NCI-H187 (cell line): ENCODE measurements at places on chromosomes 7 and 10.

DNA sequence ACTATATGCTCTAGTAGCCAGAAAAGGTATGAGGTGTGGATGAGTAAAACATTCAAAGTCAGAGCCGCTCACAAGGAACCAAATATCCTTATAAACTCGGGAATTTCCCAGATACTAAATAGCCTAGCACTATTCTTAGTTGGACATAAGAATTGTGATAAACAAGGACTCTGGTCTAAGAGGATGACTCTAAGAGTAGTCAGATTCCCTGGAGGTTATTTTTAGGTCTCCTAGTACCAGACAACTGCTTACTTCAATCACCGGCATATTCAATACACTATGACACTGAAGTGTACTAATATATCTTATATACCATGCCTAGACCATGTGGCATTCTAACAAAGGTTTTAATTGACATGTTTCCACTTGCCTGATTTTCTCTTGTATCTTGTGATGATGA is 56.5 kb downstream of the LMBR1 start:
- no peak for DNase-seq

- no peak for DNase-seq
Measured at GRCh38 chr10:23172429-23173213, 19.5 kb upstream of the PTF1A start.

GRCh38 chr7:145928937-145929336 is 187.7 kb upstream of the CNTNAP2 start:
- DNase-seq: no peak

DNA sequence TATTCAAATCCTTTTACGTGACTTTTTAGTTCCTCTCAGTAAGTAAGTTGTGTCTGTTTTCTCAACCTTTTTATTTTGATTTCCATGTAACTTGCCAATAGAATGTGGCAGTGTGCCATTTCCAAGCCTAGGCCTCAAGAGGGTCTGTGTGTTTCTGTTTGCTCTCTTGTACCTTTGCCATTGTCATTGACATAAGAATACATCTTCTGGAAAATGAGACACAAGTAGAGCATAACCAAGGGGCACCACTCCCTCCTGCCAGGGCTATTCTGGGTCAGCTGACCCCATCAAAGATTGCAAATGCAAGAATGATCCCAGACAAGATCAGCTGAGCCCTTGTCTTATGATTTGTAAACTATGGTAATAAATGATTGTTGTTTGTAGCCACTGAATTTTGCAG is 524.0 kb downstream of the IPMK start:
- no peak for DNase-seq

DNA sequence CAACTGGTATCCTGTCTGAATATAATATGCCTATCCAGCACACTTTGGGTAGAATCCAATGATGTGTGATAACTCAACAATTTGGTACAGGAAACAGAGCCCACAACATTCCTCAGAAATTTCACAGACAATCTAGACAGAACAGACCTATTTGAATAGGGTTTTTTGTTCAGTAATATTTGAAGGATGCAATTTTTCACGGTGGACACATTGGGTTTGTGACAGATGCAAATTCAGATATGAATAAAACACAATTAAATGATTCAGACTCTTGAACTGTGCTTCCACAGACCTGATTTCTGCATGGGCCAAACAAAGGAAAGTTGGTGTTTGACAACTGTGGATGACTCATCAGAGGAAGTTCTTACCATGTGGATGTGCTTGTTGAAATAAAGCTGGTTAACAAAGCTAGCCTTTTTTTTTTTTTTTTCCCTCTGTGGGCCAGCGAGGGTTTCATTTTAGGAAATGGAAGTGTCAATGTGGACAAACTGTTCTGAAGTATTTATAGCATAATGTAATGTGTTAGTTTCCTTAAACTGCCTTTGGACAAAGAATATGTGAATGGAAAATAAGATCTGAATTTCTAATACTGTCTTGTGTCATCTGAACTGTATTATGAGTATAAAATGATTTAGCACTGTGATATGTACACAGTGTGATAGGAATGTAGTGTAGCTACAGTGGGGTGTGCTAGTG is 43.2 kb upstream of the FAM133B start:
- DNase-seq: no peak
